ENCODE measurements at places on chromosomes 16 and 17.

- no peak for DNase-seq
These were observed 10.0 kb upstream of the BHLHA9 start for GRCh38 chr17:1260086-1260769.

DNA sequence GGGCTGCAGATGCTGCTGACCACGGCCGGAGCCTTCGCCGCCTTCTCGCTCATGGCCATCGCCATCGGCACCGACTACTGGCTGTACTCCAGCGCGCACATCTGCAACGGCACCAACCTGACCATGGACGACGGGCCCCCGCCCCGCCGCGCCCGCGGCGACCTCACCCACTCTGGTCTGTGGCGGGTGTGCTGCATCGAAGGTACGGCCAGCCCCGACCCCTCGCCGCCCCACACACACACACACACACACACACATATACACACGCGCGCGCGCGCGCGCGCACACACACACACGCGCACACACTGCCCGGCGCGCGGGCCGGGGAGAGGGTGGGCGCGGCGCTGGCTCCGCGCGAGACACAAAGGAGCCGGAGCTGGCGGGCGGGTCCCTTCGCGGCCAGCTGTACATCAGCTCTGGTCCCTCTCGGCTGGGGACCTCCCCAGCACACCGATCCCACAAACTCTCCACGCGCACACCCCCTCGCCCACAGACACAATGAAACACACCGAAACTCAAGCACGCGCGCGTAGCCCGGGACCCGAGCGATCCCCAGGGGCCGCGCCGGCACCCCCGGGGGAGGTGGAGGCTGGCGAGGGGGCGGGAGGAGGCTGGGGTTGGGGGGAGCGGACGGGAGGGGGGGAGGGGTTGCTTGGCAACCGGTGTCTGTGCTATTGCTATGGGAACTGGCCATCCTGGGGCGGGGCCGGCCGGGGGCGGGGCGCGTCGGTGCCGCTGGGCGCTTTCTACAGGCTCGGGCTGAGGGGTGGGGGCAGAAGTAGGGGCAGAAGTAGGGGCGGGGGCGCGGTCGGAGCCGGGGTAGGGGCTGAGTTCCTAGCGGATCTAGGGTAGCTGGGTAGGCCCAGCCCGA lies 658 bp downstream of the CACNG4 start:
- DNase-seq, result no peak

DNA sequence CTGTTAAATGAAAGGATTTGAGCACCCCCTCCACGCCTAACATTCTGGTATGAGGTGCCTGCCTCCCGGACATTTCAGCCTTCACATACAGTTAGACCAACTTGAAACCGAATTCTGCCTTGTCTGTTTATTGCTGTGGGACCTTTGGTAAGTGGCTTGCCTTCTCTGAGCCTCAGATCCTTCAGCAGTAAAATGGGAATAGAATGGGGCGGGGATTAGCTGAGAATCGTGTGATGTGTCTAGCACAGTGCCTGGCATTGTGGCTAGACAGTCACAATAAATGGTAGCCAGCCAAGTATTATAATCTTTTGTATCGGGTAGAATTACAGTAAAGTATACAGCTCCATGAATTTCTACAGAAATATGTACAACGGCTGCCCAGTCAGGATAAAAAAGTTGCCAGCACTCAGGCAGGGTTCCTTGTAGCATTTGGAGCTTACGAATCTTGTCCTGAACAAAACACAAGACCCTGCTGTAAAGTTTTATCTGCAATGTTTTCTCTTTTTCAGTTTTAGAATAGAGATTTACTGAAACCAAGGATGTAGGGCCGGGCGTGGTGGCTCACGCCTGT lies 786 bp downstream of the TMC7 start:
- DNase-seq, result no peak

DNA sequence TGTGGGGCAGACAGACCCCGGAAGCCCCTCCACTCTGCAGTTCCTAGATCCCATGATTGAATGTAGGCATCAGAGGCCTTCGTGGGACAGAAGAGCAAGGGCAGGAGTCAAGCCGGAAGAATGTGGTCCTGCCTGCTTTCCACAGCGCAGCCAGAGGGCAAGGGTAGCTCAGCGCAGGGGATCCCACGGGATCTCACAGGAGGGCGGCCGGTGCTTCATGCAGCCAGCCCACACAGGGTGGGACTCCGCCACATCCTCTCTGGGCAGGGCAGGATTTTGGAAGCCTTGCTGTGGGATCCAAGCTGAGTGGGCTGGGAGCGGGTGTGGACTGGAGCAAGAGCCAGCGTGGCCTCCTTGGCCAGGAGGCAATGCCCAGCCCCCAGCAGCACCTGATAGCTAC lies 13.0 kb downstream of the KATNB1 start:
- no peak for DNase-seq

GRCh38 chr17:927611-928461 lies 51.7 kb downstream of the NXN start:
- DNase-seq, result peak; percentile 93

DNA sequence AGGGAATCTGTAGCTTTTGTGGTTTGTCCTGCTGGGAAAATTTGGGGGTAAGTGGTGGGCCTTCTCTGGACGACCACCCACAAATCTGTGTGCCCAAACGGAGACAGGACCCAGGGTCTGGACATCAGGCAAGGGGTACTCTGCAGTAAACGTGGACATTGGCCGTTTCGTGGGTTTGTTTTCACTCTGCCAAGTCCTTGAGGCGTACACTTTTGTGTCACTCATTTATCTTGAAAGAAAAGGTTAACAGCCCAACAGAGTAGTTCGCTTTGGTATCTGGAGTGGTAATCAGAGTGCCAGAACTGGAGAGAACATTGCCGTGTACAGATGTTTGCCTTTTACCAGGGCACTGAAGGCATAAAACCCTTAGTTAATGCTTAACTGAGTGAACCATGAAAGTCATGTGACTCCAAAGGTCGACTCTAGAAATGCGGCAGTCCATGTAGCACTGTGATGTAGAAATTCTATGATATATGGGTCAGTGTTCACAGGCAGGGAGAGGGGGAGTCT lies 15.4 kb downstream of the NAA60 start:
- DNase-seq, result no peak

DNA sequence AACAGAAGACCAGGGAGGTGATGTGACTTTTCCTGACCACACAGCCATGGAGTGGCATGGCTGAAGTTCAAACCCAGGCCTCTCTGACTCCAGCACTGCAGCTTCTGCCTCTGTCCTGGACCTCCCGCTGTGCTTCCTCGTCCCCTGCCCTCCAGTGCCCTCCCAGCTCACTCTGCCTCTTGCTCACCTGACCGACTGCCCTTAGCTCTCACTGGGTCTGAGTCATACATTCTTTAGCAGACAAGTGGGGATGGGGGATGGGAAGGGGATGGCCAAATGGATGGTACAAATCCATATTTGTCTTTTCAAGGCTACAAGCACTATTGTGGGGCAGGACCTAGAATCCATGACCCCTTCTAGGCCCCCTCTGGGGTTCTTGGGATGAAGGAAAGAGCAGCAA lies 33.0 kb downstream of the PITPNM3 start:
- DNase-seq, result no peak

DNA sequence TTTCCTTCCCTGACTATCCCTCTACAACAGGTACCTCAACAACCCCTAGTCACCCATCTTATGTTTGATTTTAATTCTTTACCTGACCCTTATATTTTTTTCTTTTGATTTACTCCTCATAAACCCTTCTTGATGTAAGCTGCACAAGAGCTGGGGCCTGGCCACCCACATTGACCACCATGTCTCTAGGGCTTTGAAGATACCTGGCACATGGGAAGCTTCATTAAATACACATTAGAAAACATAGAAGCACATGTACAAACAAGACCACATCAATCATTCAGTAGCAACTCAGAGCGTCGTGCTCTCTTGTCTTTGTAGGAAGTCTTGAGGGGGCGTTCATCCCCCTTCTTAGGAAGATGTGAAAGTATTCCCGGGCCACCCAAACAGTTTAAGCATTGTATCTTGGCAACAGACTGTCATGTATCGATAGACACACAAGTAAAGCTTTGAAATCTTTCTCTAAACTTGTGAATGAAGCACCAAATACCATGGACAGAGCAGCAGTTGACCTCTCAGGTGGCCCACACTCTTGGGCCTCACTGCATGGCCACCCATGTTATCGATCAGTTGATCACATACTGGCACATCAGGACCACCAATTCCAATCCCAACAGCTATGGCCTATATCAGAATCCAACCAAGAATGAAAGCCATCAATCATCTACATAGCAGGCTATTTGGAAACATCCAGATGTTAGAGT lies 183.6 kb downstream of the ZFHX3 start:
- DNase-seq, result no peak

GRCh38 chr16:57360321-57360935 lies 1.8 kb downstream of the CCL22 start:
- DNase-seq, result no peak

- DNase-seq, result no peak
These were observed 298.2 kb upstream of the C16orf82 start for GRCh38 chr16:26768385-26769010.

DNA sequence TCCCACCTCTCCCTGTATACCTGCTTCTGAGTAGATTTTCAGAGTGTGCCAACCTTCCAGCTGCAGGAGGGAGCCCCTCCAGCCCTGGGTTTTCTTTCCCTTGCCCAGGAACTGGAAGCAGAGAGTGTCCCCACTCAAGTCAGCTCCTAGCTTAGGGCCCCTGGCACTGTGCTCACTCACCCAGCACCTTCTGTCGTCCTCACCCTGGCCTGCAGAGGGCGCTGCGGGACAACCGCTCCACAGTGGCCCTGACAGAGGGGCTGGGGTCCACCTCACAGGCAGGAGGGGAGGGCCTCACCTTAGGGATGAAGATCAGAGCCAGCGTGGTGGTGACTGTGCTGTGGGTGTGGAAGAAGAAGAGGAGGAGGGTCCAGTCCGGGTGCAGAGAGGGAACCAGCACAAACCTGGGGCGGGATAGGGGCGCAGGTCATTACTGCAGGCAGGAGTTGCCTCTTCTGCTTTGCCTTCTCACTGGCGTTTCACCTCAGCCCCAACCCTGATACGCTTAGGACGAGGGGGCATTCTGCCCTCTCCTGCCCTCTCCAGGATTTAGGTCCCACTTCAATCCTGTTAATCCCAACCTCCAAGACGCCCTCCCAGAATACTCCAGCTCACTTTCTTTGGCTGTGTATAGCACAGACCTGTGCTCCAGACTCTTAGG lies 10.0 kb downstream of the GPR179 start:
- DNase-seq, result no peak

DNA sequence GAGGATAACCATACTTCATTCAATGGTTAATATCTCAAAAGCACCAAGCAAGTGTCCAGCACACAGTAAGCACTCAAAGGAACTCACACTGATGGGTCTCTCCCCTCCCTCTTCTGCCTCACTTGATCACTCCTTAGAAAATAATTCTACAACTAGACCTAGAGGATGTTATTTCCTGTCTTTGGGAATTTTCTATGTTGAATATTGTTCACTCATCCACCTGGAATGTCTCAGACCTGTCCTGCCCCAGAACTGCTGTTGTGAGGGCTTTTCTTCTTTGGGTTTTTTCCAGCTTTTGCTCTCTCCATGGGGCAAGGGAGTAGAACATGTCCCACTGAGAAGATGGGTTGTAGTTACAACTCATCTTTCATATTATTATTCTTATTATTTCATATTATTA lies 25.3 kb downstream of the NXPH3 start:
- DNase-seq, result no peak

DNA sequence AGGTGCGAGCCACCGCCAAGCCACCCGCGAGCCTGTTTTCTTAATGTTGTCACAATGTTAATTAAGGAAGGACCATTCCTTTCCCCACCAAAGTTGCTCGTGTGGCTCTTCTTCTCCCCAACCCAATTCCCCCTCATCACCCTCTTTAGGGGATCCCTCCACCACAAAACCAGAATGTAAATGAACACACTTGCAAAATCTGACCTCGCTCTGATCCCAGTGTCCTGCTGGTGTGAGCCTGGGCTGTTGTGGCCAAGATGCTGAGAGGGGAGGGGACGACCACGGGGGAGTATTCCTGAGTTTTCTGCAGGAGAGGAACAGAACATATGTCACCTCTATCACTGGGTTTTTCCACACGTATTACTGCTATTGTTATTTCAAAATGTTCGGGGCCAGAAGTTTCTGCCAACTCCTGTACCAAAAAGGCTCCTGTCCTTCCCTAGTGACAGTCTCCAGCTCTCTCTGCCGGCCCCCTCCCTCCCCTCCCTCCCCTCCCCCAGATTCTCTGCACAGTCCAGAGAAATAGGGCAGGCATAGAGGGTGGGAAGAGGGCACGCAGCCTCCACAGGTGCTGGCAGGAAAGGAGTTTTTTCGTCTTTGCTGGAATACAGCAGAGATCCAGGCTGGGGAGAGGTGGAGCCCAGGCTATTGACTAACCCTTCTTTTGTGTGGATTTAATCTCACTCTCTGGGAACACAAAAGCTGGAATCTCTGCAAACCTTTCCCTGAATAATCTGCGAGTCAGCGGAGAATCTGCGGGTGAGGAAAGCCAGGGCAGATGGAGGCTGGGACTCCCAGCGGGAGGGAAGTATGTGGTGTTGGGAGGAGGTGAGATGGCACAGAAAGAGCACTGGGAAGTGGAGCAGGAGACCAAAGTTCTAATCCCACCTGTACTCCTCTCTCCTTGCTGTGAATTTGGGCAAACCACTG lies 4.5 kb upstream of the CA4 start:
- DNase-seq, result no peak

DNA sequence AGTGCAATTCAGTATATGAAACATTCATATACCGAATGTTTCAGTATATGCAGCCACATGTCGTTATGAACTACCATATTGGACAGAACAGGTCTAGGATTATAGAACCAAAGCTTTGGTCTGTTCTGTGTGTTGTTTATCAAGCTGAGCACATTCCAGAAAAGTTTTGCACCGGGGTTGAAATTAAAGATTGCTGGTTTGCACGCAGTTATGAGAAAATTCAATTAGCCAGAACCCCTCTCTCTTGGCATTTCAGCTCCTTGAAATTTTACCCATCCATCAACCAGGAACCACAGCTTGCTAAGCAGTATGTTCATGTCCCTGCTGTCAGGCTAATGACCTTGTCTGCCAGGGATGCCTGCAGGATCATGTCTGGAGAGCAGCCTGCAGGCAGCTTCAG lies 9.5 kb downstream of the KRT32 start:
- DNase-seq, result no peak

DNA sequence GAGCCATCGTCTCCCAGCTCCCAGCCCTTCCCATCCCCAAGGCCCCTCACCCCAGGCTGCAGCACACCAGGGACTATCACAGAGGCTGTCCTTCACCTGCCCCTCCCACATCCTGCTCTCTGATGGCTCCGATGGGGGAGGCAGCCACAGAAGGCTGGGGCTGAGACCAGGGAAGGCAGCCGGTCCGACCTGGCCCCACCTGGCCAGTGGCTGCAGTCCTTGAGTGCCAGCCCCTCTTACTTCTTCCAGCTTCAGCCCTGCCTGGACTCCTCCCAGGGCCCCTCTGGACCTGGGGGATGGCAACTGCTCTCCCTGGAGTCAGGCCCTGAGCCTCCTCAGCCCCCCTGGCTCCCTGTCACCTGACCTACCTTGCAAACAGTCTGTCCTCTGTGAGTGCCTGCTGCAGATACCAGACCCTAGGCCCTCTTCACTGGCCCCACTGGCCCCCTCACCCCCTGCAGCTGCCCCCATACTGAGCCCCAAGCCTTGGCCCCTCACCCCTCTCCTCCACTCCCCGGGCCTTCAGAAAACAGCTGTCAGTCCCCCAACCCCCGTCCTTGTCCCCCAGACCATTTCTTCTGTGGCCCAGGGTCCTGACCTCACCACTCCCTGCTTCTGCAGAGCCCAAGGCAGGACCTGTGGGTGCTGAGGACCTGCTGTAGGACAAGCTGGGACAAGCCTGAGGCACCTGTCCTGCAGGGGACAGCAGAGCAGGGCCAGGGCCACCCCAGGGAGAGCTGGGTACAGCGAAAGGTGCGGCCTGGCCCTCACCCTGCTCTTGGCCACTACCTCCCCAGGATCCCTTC lies 12.6 kb upstream of the SRRM2 start:
- DNase-seq, result no peak
